NCI-H1436 (cell line): ENCODE measurements at places on chromosomes 1 and 21.

DNA sequence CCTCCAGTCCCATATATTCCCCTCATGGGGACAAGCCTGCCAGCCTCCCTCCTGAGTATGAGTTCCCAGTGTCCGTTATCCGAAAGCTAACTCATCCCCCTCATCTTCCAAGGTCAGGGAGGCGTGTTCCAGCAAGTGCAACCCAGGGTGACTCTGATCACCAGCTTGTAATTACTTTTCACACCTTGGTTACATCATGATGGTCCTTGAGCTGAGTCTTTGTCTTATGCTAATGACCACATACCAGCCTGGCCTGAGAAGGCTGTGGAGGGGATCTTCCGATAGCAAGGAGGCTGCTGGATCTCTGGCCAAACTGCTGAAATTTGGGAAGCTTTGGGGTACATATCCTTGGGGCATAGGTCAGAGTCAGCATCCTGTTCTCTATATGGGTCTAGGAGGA is 99.6 kb downstream of the DDX20 start:
- no peak for DNase-seq

GRCh38 chr1:82153272-82153629 is 352.5 kb downstream of the ADGRL2 start:
- DNase-seq: no peak

GRCh38 chr1:66503841-66504470 is 30.0 kb upstream of the SGIP1 start:
- peak; percentile 64 for DNase-seq

DNA sequence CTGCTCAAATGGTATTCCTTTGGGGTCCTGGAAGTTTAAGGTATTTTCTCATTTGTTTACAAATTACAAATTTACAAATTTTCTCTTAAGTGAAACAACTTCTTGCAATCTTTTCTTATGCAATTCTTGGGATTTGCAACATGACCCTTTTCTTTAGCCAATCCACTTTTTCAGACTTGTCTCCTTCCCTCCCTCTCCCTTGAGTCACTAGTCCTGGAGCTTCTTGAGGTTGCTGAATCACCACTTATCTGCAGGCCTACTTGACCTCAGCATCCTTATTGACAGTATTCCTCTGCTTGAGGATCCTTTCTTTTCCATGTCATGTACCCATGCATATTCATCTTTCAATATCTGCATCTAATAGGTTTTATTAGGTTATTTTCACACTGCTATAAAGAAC is 302.8 kb upstream of the ADAMTS5 start:
- no peak for DNase-seq

DNA sequence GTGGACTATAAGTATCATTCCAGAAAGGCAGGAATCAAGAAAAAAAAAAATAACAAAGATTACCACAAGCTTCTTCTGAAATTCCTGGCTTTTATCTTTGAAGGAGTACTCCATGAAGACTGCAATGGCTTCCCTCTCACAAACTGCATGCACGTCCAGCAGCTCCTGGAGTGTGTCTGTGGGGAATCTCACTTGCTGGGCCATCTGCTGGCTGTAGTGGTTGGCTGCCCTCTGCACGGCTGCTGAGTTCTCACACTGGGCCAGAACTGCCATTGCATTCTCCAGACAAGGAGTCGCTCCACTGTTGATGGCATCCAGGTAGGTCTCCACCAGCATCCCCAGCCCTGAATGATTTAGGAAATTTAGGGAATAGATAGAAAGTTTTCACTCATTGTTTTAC is 23.3 kb upstream of the GBP2 start:
- no peak for DNase-seq

GRCh38 chr1:13595411-13595810 is 11.8 kb downstream of the PDPN start:
- no peak for DNase-seq

DNA sequence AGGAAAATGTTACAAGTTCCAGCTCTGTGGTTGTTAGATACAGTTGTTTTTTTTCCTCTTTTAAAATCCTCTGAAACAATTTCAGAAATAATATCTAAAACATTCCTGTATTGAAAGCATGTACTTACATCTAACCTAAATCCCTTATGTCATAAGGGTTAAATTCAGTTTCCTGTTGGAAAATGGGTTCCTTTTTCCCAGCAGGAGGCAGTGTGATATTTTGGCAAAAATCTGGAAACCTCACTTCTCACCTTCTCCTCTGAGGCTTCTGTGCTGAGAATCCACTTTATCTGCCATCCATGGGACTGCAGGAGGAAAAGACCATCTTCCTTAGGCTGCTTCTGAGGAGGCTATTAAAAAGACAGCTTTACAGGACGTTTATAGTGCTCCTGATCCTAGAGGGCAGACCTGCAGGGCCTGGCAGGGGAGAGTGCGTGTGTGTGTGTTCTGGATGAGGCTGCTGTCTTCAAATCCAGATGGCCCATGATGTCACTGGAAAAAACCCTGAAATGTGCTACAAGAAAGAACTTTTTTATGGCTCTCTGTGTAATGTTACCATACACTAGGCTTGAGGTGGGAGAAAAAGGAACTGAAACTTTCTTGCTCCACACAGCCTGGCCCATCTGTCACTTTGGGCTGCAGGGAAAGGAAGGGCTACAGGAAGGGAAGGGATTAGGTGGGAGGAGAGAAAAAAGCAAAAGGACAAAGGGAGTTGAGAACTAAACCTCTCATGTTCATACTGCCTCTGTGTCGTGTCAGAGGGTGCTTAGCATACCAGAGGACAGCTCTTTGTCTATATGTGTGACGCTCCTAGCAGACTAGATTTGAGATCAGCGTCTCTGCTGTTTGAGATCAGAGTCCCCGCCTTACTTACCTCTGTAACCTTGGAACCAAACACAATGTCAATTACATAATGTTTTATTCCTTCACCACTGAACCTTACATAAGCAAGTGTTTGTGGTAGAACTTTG is 379.2 kb upstream of the SPAG17 start:
- no peak for DNase-seq

DNA sequence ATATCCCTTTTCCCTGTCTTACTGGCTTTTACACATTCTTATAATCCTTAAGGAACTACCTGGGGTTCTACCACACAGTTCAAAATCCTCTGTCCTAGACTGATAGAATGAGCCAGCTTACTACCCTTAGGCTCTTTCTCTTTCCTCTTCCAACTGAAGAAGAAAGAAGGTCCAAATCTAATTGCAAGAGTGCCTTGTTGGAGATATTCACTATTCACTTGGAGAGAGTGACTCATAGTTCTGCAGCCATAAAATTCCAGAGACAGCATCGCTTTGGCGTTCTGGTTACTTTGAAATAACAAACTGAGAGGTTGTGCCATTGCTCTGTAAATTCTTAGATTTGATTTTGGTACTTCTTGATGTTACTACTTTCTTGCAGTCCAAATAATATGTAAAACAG is 4.2 kb downstream of the CADM3 start:
- no peak for DNase-seq

DNA sequence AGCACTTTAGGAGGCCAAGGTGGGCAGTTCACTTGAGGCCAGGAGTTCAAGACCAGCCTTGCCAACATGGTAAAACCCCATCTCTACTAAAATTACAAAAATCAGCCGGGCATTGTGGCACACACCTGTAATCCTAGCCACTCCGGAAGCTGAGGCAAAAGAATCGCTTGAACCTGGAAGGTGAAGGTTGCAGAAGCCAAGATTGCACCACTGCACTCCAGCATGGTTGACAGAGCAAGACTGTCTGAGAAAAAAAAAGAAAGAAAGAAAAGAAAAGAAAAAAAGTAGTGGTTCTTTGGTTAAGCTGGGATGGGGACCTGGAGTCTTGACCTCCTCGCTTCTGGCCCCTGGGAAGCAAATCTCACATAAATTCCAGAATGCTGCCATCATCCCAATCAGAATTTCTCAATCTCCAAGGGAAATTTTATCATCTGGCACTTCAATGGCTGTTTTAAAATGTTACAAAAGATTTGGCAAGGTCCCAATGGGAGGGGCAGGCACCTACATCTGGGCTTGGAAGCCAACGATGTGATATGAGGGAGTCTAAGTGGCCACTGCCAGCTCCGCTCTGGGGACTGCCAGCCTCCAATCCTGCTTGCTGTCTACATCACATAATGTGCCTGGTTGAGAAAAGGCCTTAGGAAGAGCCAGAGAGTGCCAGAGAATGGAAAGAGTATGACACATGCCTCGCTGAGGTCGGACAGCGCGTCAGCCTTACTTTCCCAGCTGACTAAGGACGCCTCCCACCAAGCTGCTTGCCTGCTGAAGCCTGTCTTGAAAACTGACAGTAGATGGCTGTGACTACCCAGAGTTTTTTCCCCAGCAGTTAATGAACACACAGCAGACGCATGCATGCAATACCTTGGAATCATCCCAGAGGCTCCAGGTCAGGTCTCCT is 42.1 kb upstream of the SRP9 start:
- DNase-seq: no peak

- no peak for DNase-seq
Measured at GRCh38 chr1:109476825-109477224, 6.9 kb upstream of the ATXN7L2 start.

DNA sequence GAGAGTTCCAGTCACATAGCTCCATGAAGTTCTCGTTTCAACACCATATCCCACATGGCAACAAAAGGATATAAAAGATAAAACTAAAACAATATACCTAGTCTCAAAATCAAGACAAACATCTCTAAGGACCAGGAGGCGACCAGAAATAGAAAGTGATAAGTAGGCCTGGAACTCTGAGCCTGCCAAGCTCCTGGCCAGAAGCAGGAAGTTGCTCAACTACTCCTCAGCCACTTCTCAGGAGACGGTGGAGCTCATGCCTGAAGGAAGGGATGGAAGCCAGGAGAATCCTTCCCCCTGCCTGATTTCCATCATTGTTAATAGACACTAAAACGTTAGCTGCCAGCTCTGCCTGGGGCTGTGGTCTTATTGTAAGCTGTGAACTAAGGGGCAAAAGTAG is 94.7 kb downstream of the DISP1 start:
- no peak for DNase-seq

DNA sequence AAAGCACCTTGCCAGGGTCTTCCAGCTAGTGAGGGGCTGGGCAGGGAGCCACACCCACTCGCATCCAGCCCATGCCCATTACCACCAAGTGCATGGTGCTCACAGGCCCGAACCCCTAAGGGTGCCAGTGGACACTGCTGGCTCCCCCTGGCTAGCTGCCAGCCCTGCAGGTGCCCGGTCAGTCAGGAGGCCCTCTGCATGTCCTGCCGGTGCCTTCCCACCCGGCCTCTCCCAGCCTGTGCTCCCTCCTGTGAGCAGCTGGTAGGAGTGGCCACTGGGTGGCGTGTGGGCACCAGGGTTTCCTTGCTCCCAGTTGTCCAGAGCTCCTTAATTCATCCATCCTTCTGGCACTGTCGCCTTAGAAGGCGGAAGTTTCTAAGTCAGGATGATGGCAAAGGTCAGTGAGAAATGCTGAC is 33.4 kb downstream of the QSOX1 start:
- DNase-seq: peak; percentile 43

DNA sequence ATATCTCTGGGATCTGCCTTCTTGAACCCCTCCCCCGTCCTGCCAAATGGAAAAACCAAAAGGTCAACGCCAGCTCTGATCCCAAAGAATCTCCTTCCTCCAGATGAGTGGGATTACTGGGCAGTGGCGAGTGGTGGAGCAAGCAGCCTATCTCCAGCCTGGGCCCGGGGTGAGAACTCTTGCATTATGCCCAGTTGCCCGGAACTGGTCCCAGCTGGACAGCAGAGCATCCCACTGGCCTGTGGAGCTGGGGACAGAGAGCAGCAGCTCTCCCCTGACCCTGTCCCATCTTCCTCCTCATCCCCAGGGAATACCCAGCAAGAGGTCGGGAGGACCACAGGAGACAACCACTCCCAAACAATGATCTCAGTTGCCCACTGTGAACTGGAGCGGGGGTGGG is 130.5 kb downstream of the TMEM53 start:
- DNase-seq: no peak

DNA sequence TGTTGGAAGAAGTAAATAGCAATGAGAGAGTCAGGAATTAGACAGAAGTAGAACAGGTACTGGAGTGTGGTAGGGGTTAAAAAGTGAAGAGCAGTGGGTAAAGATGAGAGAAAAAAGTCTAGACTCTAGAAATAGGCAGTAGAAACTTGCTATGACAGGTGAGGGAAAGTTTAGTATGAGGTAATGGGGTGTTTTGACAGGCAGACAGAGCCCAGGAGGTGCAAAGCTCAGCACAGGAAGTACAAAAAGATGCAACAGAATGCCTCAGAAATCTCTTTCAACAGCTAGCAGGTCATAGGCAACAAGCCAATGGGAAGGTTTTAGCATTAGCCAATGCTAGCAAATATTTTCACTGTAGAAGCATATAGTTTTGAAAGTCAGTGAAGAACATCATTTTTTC is 319.1 kb upstream of the SGIP1 start:
- no peak for DNase-seq

- DNase-seq: no peak
Measured at GRCh38 chr1:180268556-180269075, 38.6 kb downstream of the LHX4 start.

- no peak for DNase-seq
Measured at GRCh38 chr1:25082216-25082899, 149.9 kb downstream of the SYF2 start.

DNA sequence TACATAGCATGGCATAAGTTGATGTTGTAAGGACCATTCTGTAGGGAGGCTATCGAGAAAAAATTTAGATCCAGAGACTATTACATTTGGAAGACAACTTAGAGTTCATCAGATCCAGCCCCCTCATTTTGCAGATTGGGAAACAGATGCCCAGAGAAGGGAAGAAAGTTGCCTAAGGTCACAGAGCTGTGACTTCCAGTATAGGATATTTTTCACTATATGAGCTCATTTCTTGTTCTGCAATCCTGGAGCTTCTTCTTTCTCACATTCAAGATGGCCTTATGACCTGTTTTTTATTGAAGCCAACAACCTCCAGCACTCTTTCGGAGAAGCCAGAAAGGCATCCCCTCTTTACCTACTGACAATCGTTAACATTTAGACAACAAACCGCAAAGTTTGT is 421.8 kb upstream of the PLXNA2 start:
- DNase-seq: no peak

DNA sequence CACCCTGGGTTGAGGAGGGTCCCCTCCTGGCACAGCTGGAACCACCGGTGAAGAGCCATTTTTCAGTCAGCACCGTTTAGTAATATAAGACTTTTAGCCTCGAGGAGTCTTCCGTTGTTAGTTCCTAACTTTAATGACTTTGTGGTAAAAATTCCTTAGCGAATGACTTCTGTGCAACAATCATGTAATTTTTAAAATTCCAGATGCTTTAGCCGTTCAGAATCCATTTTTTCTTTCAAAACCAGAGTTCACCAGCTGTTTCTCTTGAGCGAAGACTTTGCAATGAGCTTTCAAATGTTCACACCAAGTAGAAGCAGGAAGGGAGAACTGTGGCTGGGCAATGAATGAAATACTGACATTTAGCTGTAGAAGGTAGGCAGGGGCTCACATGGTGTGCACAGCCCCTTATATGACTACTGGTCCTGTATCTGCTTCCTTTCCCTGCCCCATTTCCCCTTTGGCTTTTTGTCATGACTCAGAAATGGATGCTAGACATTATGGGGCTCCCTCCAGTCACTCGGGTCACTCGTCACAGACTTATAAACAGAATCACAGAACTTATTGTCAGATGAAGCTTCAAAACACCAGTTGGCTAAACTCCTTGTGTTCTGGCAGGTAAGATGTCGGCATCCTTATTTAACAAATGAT is 4.1 kb downstream of the DISC1 start:
- DNase-seq: no peak
